CD4-positive, alpha-beta T cell treated with Interleukin-4 for 1 hour (primary cell): ENCODE measurements at places on chromosomes 6 and 20.
A peak's percentile ranks its signal among the peaks of the same experiment; 100 is the strongest.

DNA sequence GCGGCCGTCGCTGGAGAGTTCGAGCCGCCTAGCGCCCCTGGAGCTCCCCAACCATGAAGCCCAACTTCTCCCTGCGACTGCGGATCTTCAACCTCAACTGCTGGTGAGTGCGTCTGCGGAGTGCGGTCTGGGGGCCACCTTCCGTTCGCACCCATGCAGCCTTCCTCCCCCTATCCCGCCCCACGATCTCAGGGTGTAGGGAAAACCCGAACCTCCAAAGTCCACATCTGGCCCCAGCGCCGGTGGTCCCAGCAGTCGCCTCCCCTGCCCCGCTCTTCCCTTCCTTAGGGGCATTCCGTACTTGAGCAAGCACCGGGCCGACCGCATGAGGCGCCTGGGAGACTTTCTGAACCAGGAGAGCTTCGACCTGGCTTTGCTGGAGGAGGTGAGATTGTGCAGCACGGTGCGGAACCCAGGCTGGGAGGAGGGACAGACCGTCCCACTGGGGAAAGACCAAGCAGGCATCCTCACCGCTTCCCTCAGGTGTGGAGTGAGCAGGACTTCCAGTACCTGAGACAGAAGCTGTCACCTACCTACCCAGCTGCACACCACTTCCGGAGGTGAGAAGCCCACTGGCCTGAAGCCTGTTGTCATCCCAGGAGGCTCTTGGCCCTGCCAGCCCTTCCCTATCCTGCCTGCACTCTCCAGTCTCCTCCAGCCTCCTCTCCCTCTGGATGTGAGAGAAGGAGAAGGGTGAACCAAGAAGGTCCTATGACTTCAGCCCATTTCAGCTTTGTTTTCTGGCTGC lies 719 bp downstream of the SMPD2 start:
- peak; percentile 61 for DNase-seq

DNA sequence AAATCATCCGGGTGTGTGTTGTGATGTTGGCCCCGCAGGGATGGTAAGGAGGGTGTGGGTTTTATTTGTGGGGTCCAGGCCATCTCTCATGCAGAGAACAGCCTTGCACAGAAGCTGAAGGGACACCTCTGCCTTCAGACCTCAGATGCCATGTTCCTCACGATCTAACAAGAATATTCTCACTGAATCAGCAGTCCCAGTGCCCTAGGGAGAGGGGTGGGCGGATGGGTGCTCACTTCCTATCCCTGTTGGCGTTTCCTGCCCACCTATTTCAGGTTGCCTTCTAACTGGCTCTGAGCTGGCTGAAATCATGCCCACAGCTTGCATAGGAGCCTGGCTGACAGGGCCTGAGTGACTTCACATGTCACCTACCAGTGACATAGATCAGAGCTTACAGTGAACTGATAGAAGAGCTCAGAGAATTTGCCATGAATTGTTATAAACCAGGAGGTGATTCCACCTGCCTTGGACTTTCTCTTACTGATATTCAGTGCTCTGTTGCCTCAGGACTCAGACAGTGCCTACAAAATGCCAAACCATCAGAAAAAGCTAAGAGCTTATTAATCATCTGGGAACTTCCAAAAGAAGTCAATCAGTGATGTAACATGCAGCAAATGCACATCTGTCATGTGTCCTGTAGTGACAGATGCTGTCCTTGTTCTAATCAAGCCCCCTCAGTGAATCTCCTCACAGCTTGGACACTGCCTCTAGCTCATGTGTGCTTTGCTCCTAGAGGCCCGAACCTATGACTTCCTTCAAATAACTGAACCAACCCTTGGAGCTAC lies 285.8 kb upstream of the PRND start:
- no peak for DNase-seq

DNA sequence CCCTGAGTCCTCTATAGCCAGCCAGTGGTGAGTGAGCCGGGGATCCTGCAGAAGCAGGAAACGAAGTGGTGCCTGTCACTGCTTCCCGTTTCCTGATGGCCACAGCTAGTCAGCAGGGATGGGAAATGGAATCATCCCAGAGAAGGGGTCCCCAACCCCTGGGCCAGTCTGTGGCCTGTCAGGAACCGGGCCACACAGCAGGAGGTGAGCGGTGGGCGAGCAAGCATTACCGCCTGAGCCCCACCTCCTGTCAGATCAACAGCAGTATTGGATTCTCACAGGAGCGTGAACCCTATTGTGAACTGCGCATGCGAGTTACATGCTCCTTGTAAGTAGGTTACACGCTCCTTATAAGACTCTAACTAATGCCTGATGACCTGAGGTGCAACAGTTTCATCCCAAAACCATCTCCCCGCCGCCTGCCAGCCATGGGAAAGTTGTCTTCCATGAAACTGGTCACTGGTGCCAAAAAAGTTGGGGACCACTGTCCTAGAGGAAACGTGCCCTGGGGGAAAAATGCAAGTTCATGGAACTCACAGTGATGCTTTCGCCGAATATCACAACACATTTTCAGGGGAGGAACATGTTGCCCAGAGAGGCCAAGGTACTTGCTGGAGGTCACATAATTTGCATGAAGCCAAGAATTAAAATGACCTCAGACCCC lies 113.8 kb downstream of the JPH2 start:
- DNase-seq = no peak

- no peak for DNase-seq
These were observed 2.9 kb downstream of the SALL4 start for GRCh38 chr20:51799401-51799860.

DNA sequence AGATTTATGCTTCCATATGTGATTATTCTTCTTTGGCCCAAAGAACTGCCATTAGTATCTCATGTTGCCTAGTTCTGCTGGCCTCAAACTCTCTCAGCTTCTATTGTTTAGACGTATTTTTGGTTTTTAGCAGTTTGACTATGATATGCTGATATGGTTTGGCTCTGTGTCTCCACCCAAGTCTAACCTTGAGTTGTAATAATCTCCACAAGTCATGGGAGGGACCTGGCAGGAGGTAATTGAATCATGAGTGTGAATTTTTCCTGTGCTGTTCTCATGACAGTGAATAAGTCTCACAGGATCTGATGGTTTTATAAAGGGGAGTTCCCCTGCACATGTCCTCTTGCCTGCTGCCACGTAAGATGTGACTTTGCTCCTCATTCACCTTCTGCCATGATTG lies 96.7 kb upstream of the ARG1 start:
- DNase-seq = no peak
